ENCODE measurements at places on chromosomes 11 and 22.

- DNase-seq = no peak
These were observed 1.4 kb downstream of the CHRNA10 start for GRCh38 chr11:3669742-3670183.

DNA sequence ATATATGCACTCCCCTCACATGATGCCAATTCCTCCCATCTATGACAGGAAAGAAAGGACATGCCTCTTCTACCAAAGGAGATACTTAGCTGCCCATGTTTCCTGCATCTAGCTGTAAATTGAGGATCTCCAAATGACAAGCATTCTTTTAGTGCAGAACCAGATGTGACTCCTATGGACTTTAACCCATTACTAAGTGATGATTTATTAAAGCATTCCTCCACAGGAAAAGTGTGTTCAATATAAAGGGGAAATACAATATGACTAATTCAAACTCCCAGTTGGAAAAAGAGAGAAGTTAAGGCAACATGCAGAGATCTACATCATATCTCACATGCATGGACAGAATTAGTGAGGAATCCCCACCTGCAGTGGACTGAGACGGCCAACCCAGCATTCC lies 221.3 kb downstream of the FAM76B start:
- DNase-seq = no peak

- DNase-seq = no peak
These were observed 10.4 kb downstream of the PDGFB start for GRCh38 chr22:39234472-39234787.

GRCh38 chr11:28702450-28702790 lies 594.2 kb downstream of the METTL15 start:
- no peak for DNase-seq

- no peak for DNase-seq
These were observed 296.8 kb downstream of the RAB38 start for GRCh38 chr11:87878373-87878825.

DNA sequence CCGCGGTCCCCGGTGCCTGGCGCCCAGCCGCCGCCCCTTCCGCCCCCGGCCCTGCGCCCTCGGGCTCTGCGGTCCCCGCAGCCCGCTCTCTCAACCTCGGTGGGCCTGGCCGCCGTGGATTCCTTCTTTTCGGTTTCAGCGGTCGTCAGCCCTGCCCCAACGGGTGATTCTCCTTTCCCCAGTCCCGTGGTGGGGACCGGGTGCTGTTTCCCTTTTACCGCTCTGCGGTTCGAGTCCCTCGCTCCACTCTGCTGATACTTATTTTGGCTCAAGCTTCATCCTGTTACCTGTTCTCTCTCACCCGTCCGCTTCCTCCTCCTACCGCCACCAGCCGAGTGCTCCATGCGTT lies 494 bp downstream of the ZDHHC5 start:
- DNase-seq = no peak

- no peak for DNase-seq
These were observed 45.3 kb upstream of the NECTIN1 start for GRCh38 chr11:119774172-119774763.

DNA sequence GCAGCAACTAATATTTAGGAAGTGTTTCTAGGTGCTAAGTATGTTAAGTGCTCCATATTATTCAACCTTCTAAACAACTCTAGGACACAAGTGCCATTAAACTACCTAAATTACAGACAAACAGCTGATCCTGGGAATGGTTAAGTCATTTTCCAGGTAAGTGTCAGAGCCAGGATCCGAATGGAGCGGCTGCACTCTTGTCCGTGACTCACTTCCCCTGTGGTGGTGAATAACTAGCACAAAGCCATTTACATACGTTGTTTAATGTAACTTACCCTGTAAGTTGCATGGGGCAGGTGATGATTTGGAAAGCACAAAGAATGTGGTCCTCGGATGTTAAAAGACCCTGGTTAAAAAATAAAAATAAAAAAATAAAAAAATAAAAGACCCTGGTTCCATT lies 8.8 kb upstream of the PRG2 start:
- no peak for DNase-seq

- no peak for DNase-seq
These were observed 3.0 kb upstream of the IFITM10 start for GRCh38 chr11:1753229-1753928.

DNA sequence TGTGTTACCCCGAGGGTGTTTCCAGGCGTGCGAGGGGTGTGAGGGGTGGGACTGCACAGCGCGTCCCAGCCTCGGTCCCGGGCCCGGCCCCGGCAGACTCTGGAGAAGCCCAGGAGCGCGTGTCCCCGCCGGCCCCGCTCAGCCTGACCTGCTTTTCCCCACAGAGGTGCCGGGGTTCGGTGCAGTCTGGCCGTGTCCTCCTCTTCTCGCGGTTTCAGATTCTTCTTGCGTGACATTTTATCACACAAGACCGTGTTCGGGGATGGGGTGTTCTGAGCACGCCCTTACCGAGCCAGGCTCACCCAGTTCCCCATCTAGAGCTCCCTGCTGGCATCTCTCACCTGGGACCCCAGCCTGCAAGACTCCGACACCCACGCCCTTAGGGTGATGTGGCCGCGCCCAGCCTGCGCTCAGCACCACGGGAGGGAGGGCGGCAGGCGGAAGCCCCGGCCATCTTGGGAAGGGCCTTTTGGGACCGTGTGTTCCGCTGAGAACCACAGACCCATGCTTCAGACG lies 775.6 kb downstream of the BRD1 start:
- DNase-seq = no peak

DNA sequence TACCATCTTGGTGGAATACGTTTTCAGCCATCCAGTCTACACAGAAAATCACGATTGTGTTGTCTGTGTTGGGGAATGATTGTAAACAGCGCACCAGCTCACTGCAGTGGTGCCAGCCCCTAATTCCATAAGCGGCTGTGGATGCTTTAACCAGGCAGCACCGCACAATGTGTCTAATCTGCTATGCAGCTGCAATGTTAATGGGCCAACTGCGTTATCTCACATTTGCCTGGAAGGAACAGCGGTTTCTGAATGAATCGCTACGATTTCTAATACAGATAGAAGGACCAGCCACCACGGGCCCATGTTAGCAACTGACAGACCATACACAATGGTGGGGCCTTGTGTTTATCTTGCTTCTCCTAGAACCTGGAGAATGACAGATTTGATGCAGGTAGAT lies 384.5 kb upstream of the KIRREL3 start:
- DNase-seq = no peak

DNA sequence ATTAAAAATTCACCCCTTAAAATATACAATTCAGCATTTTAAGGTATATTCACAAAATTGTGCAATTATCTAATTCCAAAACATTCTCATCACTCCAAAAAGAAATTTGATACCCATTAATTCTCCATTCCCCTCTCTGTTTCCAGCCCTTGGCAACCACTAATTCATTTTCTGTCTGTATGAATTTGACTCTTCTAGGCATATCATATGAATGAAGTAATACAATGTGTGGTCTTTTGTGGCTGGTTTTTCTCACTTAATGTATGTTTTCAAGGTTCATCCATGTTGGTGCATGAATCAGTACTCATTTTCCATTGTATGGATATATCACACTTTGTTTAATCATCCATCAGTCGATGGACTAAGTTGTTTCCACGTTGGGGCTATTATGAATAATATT lies 29.0 kb upstream of the ACCSL start:
- DNase-seq = no peak

DNA sequence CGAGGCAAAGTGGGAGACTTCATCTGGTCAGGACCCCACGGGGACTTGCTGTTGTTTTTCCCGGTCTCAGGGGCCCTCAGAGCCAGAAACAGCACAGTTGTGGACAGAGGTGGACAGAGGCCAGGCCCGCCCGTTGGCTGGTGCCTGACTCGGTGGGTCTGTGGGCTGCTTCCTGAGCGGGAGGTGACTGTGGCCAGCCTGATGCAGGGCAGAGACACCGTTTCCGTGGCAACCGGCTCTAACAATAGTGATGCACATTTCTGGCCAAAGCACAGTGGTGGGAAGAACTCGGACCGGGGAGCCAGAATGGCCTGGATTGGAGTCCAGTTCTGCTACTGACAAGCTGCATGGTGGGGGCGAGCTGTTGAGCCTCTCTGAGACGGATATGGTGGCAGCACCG lies 58.7 kb upstream of the ATXN10 start:
- DNase-seq = no peak

Measured in stimulated activated CD8-positive, alpha-beta memory T cell treated with anti-CD3 and anti-CD28 coated beads, Interleukin-7, amount 100 ng/mL, for 1 hour (primary cell).